ENCODE measurements at places on chromosomes 7 and 10. TPM values are rescaled to one million over a fixed set of nuclear protein-coding genes. Genes with fewer than 3 reads are reported as not detected.

GRCh38 chr7:2209146-2209960 lies 23.4 kb downstream of the MAD1L1 start:
- no peak for DNase-seq

The ENTPD1 gene
- total RNA-seq: 0.17 TPM

- DNase-seq: no peak
These were observed 488.5 kb downstream of the DNAJB6 start for GRCh38 chr7:157825325-157825724.

DNA sequence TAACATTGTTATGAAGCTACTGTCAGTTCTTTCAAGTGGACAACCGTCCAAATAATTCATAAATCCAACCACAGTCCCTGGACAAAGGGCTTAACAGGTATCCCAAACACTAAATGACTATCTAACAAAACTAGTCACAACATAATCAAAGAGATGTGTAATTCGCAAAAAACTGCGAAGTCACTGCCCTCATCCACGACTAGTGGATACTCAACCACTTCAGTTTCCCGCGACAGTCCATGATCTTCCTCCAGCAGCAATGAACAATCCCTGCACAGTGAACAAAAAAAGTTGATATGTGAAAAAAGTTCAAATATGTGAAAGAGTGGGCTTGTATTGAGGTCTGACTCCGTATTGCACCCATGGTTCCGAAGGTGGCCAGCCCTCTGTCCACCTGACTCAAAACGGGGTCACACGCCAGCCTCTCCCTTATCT lies 287 bp downstream of the DCLRE1A start:
- no peak for DNase-seq

DNA sequence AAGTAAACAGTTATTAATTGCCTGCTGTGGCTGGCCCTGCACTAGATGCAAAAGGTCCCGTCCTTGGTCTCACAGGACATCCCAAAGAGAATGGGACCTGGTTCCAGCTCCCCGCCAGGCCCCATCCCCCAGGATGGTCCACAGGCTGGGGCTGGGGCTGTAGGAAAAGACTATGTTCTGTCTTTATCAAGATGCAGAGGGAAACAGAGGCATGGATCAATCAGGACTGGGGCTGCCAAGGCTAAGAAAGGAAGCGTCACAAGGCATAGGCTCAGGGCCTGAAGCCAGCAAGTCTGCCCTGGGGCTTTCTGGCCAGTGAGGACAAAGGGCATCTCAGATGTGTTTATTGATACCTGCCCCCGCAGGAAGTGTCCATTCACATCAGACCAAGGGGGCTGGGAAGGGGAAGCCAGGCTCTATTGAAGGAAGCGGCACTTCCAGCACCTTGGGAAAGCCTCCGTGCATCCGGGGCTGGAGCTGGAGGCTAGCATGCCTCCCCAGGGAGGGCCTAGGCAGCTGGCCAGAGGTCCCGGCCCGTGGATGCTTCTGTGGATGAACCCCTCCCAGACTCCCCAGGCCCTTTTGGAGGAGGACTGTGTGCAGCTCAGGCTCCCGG lies 5.8 kb downstream of the VSIR start:
- no peak for DNase-seq

The SPOCK2 gene
- 48.8 TPM for total RNA-seq

DNA sequence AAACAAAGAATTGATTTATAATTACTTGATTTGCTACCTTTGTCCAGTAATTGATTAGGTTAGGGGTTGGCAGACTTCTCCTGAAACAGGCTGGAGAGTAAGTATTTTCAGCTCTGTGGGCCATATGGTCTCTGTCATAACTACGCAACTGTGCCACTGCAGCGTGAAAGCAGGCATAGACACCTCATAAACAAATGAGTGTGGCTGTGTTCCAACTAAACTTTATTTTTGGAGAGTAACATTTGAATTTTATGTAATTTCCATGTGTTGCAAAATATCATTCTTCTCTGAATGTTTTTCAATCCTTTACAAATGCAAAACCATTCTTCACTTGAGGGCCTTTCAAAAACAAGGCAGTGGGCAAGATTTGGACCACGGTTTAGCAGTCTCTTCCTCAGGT lies 76.9 kb downstream of the GALNT17 start:
- no peak for DNase-seq

The CALY gene
- not detected for total RNA-seq

GRCh38 chr7:44998153-44998871 lies 1.7 kb upstream of the CCM2 start:
- no peak for DNase-seq

The PDE1C gene
- total RNA-seq: 2.6 TPM

Measured in kidney epithelial cell (primary cell).